ENCODE measurements at places on chromosomes 11 and 22. TPM values are rescaled to one million over a fixed set of nuclear protein-coding genes. Genes with fewer than 3 reads are reported as not detected.

Gene TUBA8
- total RNA-seq: under 0.01 TPM

Gene GAL
- total RNA-seq: 1.4 TPM

Gene THRSP
- total RNA-seq: not detected

Gene TEX12
- total RNA-seq: 0.50 TPM

Gene TESMIN
- total RNA-seq: 2.7 TPM

Gene KCTD14
- total RNA-seq: 2.4 TPM

Gene RGL4
- total RNA-seq: not detected

Gene PAX6
- 2.1 TPM for total RNA-seq

Gene CNTF
- total RNA-seq: 1.4 TPM

Gene WBP2NL
- total RNA-seq: 0.57 TPM

Gene C22orf42
- total RNA-seq: not detected

Gene SDHD
- 215 TPM for total RNA-seq

Gene RHOD
- total RNA-seq: 199 TPM

Gene OR52I2
- not detected for total RNA-seq

Gene GUCY1A2
- total RNA-seq: under 0.01 TPM

Gene PLET1
- not detected for total RNA-seq

Gene KREMEN1
- 20.1 TPM for total RNA-seq
